Glutamatergic neuron (in vitro differentiated cells): ENCODE measurements at places on chromosomes 11 and 22.

- DNase-seq, result no peak
Measured at GRCh38 chr11:102119997-102120396, 9.8 kb downstream of the YAP1 start.

GRCh38 chr11:116384407-116384806 is 388.4 kb downstream of the BUD13 start:
- peak; percentile 54 for DNase-seq

GRCh38 chr11:73957654-73958361 is 7.0 kb downstream of the DNAJB13 start:
- no peak for DNase-seq

DNA sequence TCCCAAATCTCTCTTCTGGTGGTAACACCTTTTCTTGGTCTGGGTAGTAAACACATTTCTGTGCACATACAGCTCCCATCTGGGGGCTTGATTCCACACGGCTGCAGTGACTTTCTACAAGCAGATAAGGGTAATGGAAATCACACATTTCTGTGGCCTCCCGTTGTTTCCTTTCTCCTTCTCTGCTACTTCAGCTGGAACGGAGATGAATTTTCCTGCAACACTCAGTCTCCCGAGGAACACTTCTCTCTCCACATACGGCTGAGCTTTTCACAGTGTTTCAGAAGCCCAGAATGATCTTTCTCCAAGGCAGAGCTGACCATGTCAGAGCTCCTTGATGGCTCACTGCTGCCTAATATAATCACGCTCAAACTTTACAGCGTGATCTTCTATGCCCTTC is 364.3 kb upstream of the NARS2 start:
- DNase-seq, result no peak

DNA sequence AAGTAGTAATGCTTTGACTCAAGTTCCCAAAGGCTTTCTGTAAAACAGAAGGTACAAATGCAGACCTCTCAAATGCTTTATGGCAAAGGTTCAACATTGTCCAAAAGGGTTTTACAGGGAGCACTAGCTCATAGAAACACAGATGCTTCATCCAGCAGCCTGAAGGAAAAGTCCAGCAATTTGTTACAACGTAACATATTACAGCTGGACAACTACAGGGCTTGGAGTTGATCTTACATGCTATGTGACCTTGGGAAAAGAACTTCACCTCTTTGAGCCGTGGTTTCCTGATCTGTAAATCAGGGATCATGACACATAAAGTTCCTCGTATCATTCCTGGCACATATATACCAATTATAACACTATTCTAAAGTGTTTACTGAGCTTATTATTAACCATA is 84.9 kb downstream of the DDIAS start:
- no peak for DNase-seq

GRCh38 chr11:129992161-129992944 is 10.3 kb downstream of the PRDM10 start:
- DNase-seq, result peak; percentile 37

- no peak for DNase-seq
Measured at GRCh38 chr11:2143799-2144543, 4.8 kb upstream of the IGF2 start.

- no peak for DNase-seq
Measured at GRCh38 chr11:81870815-81871214, 862.8 kb downstream of the FAM181B start.

DNA sequence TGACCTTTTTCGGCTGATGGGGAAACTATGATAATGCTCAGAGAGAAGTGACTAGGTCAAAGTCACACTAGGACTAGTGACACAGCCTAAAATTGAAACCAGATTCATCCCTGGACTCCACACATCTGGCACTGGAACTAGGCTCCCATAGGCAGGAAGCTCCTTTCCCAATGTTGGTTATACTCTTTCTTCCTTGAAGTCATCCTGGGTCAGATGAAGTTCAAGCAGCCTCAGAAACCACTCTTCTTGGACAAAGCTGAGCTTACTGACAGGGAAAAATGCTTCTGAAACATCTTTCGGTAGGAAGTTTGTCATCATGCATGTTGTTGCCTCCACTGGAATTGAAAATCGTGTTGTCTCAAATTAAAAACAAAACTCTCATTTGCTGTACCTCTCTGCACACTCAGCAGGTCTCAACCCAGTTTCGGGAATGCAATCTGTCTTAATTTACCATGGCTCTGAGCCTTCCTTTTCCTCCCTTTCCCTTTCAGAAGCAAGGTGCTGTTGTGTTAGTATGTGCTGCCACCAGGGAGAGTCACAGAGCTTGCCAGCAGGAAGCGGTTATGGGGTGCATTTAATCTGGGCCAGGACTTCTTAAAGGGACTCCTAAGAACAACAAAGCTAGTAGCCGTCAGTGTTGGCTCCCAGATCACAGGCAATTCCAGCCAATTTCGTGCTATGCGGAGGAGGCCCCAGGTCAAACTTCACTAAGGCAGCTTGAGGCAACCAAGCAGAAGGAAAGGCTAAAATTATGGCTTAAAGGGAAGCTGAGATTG is 384.8 kb downstream of the TENM4 start:
- no peak for DNase-seq

DNA sequence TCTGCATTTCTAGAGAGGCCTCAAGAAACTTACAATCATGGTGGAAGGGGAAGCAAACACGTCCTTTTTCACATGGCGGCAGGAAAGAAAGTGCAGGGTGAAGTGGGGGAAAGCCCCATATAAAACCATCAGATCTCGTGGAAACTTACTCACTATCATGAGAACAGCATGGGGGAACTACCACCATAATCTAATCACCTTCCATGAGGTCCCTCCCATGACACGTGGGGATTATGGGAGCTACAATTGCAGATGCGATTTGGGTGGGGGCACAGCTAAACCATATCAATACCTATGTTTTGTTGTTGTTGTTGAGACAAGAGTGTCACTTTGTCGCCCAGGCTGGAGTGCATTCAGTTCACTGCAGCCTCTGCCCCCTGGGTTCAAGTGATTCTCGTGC is 29.9 kb downstream of the SFI1 start:
- no peak for DNase-seq

DNA sequence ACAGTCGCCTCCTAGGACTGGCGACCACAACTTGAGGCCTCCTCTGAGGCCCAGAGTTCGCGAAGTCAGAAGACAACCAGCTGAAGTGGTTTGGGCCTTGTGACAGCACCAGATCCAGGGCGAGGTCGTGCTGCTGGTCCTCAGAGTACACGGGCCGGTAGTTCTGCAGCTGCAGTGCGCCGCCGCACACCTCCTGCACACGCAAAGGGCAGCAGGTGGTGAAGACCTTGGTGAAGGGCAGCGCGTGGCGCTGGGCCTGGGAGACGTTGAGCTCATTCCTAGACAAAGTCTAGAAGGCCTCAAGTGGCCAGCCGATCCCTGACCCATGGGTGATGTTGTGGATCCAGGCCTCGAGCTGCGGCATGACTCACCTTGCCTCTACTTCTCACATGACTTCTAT is 18.2 kb downstream of the CD3E start:
- DNase-seq, result no peak

DNA sequence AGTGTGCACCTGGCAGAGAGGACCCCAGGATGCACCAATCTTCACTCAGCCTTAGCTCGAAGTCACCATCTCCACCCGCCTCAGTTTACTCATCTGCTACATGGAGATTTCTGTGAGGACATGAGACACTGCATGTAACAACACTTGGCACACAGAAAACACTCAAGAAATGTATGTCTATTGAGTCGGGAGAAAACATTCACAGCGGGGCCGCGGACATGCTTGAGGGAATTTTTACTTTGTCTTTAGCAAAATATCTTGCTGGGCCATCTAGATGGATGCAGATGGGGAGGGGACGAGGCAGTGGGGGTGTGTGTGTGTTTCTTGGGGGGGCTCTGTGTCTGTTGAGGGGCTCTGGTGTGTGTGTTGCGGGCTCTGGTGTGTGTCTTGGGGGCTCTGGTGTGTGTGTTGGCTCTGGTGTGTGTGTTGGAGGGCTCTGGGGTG is 28.4 kb upstream of the RFPL3 start:
- no peak for DNase-seq

DNA sequence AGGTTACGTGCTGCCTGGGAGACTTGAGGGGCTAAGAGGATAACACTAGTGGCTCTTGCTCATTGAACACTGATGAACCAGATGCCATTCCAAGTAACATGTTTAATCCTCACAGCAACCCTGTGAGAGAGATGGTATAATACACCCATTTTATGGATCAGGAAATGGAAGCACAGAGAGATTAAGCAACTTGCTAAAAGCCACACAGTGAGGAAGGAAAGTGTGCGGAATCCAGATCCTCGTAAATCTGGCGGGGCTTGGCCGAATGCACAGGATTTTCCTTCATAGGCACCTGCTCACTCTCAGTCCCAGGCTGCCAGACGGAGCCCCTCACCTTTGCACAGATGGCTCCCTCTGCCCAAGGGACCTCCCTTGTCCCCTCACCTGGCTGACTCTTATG is 7.7 kb upstream of the FOSL1 start:
- no peak for DNase-seq

DNA sequence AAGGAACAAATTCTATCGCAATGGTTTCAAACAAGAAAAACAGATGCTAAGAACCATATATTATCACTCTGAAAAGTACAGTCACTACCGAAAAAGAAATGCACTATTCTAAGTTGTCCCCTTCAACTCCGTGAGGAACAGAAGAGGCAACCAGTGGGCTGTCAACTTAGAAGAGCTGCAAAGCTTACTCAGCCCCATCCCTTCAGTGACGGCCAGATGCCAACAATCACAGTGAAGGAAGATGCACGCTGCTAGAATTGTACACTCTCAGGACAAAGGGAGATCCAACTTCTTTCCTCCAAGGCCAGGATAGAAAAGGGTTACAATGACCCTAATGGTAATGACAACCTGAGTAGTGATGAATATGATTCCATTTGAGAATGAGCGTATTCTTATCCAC is 38.5 kb upstream of the CHKA start:
- no peak for DNase-seq

DNA sequence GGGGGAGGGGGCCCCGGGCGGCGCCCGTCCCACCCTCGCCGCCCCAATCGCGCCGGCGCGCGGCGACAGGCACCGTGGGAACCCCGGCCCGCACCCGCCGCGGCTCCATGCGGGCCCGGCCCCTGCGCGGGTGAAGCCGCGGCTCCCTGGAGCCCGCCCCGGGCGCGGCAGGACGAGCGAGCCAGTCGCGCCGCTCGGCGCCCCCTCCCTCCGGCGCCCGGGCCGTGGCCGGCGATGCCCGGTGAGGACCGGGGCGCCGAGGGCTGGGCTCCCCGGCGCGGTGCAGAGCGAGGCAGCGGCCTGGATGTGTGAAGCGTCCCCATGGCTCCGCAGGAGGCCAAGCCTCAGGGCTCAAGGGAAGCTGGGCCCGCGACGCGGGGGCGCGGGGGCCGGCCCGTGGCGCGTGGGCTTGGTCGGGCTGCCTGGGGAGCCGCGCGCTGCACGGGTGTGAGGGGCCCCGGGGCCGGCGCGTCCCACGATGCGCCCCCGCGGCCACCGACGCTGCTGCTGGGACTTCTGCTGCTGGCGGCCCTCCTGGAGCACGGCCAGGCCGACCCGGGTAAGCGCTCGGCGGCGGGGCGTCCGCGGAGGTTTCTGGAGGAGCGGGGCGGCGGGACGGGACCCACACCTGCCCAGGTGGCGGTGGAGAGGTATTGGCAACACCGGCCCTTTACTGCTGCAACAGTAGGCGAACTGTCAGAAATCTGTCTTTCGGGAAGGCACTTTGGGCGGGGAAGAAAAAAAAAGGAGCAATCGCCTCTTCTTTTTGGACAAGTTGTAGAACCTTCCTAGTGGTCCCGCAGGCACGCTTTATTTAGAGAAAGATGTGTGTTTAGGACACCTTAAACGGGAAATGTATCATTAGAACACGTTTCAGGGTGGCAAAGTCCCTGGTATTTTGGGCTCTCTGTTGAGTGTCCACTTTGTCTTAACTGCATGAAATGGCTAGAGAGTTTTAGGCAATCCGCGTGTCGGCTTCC is 119.4 kb downstream of the HIPK3 start:
- peak; percentile 52 for DNase-seq

GRCh38 chr11:120125024-120125423 is 12.9 kb downstream of the TRIM29 start:
- no peak for DNase-seq

DNA sequence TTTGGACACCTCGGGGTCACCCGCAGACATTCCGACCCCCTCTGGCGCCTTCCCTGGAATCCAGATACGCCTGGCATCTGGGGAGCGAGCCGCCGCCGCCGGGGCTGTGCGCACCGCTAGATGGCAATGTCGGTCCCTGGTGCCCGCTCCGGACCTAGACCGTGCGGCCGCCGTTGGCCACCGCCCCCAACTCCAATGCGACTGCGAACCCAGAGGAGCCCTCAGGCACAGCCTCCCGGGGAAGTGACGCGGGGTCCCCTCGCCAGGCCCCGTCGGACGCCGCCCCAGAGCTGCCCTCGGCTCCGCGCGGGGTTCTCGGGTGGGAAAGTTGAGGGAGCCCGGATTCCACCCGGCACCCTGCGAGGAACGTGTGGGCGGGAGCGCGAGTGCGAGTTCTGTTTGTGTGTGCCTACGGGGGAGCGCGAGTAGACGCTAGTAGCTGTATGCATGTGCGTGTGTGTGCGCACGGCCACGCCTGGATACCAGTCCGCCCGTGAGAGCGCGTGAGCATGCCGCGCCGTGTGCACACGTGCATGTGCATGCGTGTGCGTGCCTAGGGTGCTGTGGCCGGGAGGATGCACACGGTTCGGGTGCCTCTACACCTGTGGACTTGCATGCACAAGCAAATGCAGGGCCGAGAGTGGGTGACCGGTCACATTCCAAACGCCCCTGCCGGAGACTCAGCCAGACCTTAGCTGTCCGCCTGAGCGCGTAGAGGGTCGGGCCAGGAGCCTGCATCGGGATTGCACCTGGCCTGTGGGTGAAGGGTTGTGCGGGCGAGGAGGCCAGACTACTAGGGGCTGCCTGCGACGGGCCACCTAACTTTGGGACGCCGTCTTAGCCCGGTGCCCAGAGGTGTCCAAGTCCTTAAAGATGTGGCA is 1.9 kb downstream of the CHRM4 start:
- peak; percentile 94 for DNase-seq

DNA sequence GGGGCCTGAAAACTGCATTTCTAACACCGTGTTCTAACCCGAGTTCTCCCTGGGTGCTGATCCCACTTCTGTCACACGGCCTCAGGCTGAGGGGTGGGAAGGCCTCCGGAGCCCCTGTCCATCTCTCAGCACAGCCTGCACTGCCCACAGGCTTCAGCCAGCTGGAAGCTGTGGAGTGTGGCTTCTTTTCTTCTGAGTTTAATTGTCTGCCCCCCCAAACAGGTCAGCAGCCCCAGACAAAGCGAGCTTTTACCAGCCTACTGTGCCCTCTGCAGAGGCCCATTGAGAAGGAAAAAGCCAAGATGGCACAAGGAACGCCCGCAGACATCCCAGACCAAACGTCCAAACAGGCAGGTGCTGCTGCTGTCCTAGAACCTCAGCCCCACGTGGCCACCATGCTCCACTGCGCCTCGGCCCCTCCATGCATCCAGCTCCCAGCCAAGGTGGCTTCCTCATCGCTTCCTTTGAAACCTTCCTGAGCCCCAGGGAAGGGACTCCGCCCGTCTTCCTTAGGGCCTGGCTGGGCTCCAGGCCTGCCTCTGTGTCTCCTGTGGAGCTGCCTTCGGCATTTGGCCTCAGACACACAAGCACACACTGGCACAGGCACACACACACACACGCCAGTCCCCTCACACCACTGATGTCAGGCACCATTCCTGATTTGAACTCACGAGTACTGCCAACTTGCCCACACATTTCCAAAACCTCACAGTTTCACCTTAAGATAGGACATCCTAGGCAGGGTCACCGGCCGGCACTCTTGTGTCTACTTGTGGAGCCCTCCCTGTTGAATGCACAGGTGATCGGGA is 1.7 kb downstream of the MOB2 start:
- DNase-seq, result peak; percentile 39

- DNase-seq, result no peak
Measured at GRCh38 chr11:65892661-65893317, 2.3 kb downstream of the CCDC85B start.
